Stimulated activated CD8-positive, alpha-beta memory T cell treated with anti-CD3 and anti-CD28 coated beads, Interleukin-12 subunit alpha, Interleukin-12 subunit beta, amount 100 ng/mL, for 1 hour (primary cell): ENCODE measurements at places on chromosomes 11 and 22.

GRCh38 chr22:44894321-44894720 lies 115.5 kb downstream of the PHF21B start:
- no peak for DNase-seq

DNA sequence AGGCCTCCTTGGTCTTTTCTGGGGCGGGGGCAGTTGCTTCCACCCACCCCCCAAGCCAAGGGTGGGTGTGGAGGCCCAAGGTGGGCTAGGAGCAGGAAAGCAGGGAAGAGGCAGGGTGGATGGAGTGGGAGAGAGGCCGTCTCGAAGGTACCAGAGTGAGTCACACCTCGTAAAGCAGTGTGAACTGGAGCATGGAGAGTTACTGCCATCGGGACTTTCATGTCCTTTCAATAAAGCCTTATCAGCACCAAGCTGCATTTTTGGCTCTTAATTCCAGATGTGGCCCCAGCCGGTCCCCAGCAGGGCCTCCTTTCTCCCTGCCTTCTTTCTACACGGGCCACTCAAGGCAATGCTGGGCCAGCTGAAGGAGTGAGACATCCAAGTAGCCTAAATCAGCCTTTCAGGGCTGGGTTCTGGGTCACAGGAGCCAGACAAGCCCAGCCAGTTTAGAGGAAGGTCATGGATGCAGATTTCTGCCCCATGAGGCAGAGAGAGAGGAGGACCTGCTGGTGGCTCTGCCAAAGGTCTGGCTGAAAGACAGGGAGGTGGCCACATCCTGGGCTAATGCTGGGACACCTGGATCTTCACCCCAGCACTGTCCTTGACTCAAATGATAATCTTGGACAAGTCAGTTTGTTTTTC lies 59.0 kb upstream of the CD82 start:
- no peak for DNase-seq

- no peak for DNase-seq
Observed at GRCh38 chr22:36343720-36344105, 44.1 kb downstream of the MYH9 start.

- no peak for DNase-seq
Observed at GRCh38 chr11:8998017-8998416, 5.8 kb downstream of the NRIP3 start.

GRCh38 chr22:36026741-36027140 lies 1.9 kb downstream of the RBFOX2 start:
- no peak for DNase-seq

DNA sequence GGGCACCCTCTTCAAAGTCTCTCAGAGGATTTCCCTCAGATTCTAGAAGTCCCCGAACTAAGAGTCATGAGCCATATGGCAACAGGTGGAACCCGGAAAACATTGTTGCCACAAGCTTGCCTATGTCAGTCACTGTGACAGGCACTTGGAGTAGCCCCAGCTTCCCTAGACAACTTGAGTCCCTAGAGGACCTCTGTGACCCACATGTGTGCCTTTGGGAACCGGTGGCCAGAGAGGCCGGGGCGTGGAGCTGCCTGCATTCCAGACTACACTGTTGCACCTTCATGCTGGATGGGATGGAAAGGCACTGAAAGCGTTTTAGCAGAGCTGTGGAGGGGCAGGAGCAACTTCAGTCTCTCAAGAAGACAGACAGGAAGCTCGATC lies 12.1 kb downstream of the SLC37A2 start:
- no peak for DNase-seq

GRCh38 chr11:117475716-117476530 lies 148.3 kb downstream of the CEP164 start:
- DNase-seq, result no peak
